ENCODE measurements at places on chromosomes 4 and X.

DNA sequence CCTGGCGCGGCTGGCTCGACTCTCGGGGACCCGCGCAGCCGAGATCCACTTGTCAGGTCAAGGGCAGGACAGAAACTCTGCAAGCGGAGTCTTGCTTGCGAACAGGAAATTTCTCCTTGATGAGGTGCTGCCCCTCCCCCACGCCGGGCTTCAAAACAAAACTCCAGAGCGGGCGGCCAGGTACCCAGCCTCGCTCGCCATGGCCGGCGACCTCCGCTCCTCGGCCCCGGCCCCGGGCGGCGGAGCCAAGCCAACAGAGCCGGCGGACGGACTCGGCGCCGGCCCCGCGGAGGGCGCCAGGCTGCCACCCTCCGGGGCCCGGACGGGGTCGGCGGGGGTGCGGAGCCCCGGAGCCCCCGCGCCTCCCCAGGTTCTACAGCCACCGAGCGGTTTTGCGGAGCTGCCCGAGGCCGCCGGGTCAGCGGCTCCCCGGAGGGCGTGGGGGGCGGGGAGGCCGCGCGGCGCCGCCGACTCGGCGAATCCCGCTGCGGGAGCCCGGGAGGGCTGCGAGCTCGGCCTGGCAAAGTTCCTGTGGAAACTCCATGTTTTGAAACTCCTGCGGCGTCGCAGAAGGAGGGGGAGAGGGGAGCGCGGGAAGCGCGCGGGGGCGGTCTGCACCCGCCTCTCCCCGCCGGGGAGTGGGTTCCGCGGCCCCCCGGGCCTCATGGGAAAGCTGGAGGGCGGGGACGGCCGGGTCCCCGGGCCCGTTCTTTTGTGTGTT, 11.7 kb upstream of the BCOR start:
- DNase-seq: no peak

- DNase-seq: no peak
These were observed 235.7 kb upstream of the LDB2 start for GRCh38 chr4:17134100-17134499.

- no peak for DNase-seq
These were observed 2.4 kb upstream of the ARHGEF6 start for GRCh38 chrX:136783159-136783558.

DNA sequence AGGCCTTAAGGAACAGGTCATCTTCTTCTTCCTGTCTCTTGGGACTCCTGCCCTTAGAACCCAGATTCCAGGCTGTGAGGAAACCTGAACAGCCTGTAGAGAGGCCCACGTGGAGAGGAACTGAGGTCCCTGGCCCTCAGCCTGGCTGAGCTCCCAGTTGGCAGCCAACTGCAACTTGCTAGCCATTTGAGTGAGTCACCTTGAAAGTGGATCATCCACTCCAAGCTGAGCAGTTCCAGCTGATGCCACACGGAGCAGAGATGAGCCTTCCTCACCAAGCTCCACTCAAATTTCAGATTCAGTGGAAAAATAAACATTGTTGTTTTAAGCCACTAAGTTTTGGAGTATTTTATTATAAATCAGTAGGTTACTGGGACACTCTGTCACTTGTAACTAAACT, 392.5 kb downstream of the BCOR start:
- DNase-seq: no peak

DNA sequence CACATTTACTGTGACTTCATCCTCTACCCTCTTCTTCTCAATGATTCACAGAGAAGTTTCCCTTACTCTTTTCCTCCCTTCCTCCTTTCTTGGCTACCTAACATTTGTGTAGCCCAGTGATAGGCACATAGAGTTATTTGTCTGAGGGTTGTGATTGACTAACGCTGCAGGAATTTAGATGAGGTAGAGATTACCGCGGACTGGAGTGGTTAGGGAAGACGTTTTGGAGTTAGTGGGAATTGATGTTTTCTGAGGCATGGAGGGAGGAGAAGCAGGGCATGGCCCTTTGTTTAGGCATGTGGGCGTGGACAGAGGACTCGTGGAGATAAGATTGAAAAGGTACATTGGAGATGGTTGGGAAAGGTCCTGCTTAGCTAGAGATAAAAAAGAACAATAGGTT, 246.7 kb downstream of the GPAT3 start:
- no peak for DNase-seq

GRCh38 chrX:10008483-10009056, 41.4 kb downstream of the CLDN34 start:
- no peak for DNase-seq

GRCh38 chr4:32454482-32454881, 1734.3 kb downstream of the PCDH7 start:
- DNase-seq: no peak

- DNase-seq: no peak
These were observed 117.2 kb downstream of the PDHA2 start for GRCh38 chr4:95957054-95957453.
